Stimulated activated CD4-positive, alpha-beta T cell treated with anti-CD3 and anti-CD28 coated beads, Interleukin-2, amount 100 ng/mL, for 4 hours (primary cell): ENCODE measurements at places on chromosomes 11 and 22.

- no peak for DNase-seq
Observed at GRCh38 chr11:70575396-70576060, 177.2 kb downstream of the CTTN start.

- peak; percentile 16 for DNase-seq
Observed at GRCh38 chr11:116927163-116927974, 89.9 kb upstream of the APOA1 start.

DNA sequence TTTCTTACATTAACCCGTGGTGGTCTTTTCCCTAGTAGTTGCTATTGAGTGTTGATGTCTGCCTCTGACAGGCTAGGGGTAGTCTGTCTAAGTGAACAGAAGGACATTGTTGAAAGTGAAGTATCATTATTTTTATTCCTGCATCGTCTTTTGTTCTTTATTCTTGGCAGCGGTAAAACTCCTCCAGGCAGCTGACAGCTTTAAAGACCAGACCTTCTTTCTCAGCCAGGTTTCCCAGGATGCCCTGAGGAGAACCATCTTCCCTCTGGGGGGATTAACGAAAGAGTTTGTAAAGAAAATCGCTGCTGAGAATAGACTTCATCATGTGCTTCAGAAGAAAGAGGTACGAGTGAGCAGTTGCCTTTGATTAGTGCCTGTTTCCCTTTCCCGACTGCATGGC, 14.6 kb downstream of the TRMU start:
- DNase-seq: no peak

GRCh38 chr11:16935518-16936302, 78.5 kb downstream of the PLEKHA7 start:
- DNase-seq: no peak

DNA sequence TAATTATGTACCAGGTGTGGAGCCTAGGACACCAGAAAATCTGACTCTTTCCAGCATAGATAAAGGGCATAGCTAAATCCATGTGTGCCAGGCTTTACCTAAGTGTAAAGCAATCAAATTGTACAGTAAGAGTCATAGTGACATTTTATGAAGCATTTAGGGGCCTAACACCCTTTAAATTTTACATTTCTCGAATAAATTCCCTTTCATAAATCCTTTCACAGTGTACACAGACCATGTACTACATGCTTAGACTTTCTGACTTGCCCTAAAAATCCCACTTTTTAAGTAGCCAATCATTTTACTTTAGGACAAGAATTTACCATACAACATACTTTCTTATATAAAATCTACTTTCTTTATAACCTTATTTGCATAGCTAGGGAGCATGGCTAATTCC, 727.6 kb upstream of the LUZP2 start:
- no peak for DNase-seq

- DNase-seq: no peak
Observed at GRCh38 chr22:20524004-20524481, 16.6 kb downstream of the MED15 start.

DNA sequence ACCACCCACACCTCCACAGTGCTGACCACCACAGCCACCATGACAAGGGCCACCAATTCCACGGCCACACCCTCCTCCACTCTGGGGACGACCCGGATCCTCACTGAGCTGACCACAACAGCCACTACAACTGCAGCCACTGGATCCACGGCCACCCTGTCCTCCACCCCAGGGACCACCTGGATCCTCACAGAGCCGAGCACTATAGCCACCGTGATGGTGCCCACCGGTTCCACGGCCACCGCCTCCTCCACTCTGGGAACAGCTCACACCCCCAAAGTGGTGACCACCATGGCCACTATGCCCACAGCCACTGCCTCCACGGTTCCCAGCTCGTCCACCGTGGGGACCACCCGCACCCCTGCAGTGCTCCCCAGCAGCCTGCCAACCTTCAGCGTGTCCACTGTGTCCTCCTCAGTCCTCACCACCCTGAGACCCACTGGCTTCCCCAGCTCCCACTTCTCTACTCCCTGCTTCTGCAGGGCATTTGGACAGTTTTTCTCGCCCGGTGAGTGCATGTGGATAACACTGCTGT, 28.4 kb downstream of the MUC5B start:
- no peak for DNase-seq
